ENCODE measurements at places on chromosomes 2 and 18.

GRCh38 chr18:34760444-34760843, 50.3 kb downstream of the DTNA start:
- no peak for DNase-seq

DNA sequence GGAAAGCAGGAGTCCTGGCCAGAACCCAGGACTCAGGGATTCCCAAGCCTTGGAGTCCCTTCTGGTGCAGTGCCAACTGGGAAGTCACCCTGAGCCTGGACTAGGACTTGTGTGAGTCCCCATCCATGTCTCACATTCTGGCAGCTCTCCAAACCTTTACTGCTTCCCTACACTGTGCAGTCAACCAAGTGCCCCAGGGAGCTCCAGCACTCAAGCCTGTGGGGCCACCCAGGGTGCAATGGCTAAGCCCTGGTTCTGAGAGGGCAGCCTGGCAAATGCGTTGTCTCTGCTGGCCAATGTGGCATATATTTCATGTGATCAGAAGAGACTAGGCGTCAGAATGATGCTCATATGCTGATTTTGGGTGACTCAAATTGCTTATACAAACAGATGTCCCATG, 223.4 kb downstream of the SP3 start:
- no peak for DNase-seq

DNA sequence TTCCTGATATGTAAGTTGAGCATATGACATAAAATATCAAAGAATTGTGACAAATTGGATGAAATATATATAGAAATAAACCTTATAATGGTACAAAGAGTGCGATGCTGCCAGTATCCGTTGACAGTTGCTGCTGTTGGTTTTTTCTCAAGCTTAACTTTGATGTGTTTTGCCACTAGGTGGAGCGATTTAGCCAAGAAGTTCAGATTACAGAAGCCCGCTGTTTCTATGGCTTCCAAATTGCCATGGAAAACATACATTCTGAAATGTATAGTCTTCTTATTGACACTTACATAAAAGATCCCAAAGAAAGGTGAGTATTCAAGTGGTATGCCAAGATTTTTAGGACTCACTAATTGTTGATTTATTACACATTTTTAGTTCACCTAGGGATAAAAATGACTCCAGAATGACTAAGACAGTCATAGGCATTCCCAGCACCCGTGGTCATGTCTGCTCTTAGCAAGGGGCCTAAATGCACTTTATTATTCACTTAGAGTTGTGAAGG, 2.1 kb downstream of the RRM2 start:
- DNase-seq: no peak

- DNase-seq: peak; percentile 33
These were observed 78.9 kb downstream of the CD8B2 start for GRCh38 chr2:106566050-106566449.

GRCh38 chr18:7601246-7601615, 34.1 kb downstream of the PTPRM start:
- no peak for DNase-seq

GRCh38 chr18:68267583-68267982, 447.3 kb downstream of the TMX3 start:
- DNase-seq: no peak

GRCh38 chr2:219702796-219703545, 75.5 kb downstream of the SLC4A3 start:
- DNase-seq: no peak

- no peak for DNase-seq
These were observed 227.0 kb upstream of the COPS8 start for GRCh38 chr2:236858661-236859060.

DNA sequence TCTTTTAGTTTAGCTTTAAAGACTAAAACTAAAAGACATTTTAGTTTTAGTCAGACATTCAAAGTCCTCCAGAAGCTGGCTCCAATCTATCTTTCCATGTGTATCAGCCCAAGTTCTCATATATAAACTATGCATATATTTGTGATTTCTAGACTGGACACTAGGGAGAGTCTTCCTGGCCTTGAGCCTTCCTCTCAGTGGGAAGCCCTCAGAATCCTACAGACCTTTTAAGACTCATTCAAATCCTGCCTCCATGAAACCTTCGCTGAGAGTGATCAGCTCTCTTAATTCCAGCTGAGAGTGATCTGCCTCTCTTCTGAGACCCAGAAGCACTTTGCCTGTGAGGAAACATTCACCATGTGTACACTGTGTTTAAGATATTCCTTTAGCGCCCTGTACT, 452.7 kb downstream of the TGIF1 start:
- no peak for DNase-seq

GRCh38 chr2:17043173-17043572, 377.5 kb upstream of the CYRIA start:
- no peak for DNase-seq

DNA sequence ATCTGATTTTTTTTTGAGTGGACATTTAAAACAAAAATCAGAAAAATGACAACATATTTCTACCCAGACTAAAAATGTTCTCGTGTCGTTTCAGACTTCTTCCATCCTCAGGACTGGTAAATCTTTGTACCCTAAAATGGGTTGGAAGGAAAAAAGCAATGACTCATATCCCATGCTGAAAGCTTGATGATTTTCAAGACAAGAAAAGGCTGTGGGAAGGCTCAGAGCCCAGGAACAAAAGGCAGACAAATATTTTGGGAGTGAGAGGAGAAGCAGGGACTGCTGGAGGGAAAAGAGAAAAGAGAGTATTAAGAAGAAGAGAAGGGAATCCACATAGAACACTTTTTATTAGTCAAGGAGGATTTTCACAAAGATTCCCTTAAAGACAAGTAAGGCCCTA, 77.1 kb upstream of the CTAGE1 start:
- no peak for DNase-seq

GRCh38 chr2:128502638-128503246, 184.1 kb upstream of the HS6ST1 start:
- DNase-seq: no peak

DNA sequence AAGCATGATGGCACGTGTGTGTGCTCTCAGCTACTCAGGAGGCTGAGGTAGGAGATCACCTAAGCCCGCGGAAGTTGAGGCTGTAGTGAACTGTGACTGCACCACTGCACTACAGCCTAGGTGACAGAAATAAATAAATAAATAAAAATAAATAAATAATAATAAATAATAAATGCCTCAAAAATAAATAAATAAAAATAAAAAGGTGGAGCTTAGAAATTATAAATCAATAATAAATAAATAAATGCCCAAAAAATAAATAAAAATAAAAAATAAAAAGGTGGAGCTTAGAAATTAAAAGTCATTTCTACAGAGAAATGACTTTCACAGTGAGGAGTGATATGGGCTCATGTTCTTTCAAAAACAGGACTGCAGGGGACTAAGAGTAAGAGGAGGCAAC, 6.0 kb upstream of the MALL start:
- no peak for DNase-seq

- no peak for DNase-seq
These were observed 133.2 kb upstream of the EPHA4 start for GRCh38 chr2:221705185-221705877.

DNA sequence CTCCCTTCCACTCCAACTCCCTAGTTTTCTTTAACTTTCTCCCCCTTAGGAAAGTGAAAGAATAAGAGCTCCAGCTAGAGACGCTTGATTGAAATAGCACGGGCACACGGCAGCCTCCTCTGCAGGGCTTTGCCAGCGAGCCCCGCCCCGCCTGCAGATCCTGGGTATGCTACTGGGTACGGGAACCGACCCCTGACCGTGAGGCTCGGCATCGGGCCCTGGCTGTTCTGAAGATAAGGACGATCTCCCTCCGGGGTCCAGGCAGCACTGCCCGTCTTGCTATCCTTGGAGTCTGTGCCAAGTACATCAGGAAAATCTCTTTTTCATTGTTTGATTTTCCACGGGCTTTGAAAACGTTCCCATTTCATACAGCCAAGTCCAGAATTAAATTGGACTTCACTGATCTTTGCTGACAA, 284.5 kb downstream of the MTX2 start:
- no peak for DNase-seq

GRCh38 chr2:149463328-149464002, 124.1 kb downstream of the MMADHC start:
- no peak for DNase-seq

DNA sequence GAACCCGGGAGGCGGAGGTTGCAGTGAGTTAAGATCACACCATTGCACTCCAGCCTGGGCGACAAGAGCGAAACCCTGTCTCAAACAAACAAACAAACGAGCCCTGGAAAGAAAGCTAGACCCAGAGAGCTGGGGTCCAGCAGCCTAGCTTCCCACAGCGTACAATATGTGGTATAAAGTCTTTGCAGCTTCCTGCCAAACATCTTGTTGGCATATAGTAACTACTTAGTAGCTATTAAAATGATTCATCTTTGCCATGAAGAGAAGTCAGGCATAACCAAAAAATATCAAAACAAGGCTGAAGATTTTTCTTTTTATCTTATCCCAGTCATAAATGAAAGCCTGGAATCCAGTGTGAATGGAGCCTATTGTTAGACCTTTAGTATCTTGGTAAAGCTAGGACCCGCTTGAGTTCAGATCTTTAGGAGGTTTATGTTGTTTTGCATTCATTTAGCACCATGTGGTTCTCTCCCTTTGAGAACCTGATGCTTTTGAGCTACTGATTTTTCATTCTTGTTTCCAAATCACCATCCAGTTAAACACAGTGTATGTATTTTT, 139.7 kb upstream of the NOSTRIN start:
- no peak for DNase-seq

- no peak for DNase-seq
These were observed 21.6 kb downstream of the PARD6G start for GRCh38 chr18:80225685-80226084.

DNA sequence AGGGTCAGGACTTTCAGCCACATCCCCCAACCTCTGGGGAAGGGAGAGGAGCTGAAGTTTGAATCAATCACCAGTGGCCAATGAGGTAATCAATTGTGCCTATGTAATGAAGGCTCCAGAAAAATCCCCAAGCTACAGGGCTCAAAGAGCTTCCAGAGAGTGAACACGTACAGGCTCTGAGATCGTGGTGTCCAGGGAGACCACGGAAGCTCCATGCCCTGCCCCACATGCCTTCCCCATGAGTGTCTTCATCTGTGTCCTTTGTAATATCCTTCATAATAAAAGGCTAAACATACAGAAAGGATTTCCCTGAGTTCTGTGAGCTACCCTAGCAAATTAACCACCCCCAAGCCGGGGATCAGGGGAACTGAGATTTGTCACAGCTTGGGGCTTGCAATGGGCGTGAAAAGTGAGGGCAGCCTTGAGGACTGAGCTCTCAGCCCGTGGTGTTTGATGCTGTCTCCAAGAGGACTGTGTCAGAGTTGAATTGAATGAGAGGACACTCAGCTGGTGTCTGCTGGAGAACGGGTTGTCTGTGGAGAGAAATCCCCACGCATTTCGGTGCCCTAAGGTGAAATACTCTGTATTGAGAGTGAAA, 25.5 kb upstream of the TUBB6 start:
- DNase-seq: no peak

GRCh38 chr2:226995625-226996041, 159.8 kb downstream of the RHBDD1 start:
- DNase-seq: peak; percentile 52

DNA sequence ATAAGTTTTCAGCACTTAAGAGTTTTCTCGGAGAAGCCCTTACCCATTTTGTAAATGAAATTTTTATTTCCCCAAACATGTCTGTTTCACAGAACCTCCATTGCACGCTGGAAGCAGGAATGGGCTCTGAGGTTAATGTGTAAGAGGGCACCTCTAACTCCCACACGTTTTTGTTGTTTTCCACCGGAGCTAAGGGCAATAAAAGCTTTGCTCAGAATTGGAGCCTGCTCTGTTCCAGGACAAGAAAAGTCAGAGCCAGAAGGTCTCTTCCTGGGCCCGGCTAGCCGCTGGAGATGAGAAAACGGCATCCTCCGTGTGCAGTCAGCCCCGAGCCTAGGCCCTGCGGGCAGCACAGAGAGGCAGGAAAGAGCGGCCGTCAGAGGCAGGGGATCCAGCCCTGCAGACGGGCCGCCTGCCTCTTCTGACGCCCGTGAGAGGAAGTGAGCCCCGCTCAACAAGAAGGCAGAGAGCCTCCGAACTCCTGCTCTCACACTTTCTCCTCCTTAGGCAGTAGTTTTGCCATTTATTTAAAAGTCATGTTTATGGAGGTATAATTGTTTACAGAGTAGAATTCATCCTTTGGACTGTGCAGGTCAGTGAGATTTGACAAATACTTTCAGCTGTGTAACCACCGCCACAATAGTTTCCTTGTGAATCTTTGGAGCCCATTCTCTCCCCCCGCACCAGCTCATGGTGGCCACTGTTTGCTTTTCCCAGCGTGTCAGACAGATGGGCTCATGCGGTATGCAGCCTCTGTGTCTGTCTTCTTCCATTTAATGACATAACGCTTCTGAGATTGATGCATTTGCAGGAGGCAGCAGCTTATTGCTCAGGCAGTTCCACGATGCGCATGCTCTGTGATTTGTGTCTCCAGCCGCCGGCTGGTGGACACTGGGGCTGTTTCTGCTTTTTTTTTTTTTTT, 117.3 kb downstream of the GALR1 start:
- no peak for DNase-seq

GRCh38 chr18:62413206-62413605, 88.1 kb downstream of the TNFRSF11A start:
- no peak for DNase-seq

GRCh38 chr2:99636144-99637034, 146.6 kb upstream of the REV1 start:
- no peak for DNase-seq

DNA sequence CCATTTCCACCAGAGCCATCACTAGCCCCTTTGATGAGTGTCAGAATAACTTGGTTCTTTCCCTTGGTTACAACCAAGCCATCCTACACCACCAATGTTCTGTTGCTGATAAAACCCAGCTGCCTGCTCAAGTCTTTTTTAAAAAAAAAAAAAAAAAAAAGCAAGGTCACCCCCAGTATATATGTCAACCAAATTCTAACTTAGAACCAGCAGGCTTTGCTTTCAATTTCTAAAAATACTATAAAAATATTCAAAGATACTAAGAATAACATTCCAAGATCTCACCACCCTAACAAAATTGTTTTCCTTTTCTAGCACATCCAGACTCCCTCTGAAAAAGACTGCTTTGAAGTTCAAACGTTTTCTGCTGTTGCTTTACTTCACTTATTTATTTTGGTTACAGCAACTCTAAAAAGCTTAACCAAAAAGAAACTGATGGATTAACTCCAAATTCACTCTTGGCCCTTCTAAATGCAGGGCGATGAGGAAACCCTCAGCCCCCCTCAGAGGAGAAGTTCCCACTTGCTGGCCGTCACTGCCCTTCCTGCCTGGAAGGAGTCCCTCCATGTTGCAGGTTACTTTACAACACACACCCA, 10.9 kb downstream of the UXS1 start:
- no peak for DNase-seq

DNA sequence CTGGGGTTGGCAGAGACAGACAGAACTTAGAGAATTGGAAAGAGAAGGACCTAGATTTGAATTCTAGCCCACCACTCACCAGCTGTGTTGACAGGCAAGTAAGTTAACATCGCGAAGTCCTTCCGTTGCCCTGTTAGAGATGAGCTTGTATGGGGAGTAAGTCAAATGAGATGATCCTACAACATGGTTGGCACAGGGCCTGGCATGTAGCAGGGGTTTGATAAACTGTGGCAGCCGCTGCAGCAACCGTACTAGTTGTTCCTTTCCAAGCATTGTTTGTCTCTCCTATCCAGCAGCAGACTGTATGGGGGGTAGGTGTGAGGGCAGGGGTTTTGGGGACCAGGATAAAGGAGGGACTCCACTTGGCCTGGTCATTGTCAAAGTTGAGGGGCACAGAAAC, 16.0 kb downstream of the TET3 start:
- DNase-seq: no peak

GRCh38 chr18:22667616-22668422, 250.1 kb upstream of the CTAGE1 start:
- DNase-seq: no peak

All from stimulated activated CD4-positive, alpha-beta T cell treated with anti-CD3 and anti-CD28 coated beads, TNF-alpha, amount 100 ng/mL, for 48 hours (primary cell).